Right atrium auricular region (tissue), 2 donors: ENCODE measurements at places on chromosomes 16 and 17. TPM values are rescaled to one million over a fixed set of nuclear protein-coding genes. Genes with fewer than 3 reads are reported as not detected.
A peak's percentile ranks its signal among the peaks of the same experiment; 100 is the strongest.

The GDPD1 gene
- 1.3 TPM for total RNA-seq

GRCh38 chr16:54098247-54098646, 188.3 kb downstream of the IRX3 start:
- no peak for DNase-seq

GRCh38 chr16:66175636-66176035, 190.9 kb upstream of the CDH5 start:
- DNase-seq: no peak

DNA sequence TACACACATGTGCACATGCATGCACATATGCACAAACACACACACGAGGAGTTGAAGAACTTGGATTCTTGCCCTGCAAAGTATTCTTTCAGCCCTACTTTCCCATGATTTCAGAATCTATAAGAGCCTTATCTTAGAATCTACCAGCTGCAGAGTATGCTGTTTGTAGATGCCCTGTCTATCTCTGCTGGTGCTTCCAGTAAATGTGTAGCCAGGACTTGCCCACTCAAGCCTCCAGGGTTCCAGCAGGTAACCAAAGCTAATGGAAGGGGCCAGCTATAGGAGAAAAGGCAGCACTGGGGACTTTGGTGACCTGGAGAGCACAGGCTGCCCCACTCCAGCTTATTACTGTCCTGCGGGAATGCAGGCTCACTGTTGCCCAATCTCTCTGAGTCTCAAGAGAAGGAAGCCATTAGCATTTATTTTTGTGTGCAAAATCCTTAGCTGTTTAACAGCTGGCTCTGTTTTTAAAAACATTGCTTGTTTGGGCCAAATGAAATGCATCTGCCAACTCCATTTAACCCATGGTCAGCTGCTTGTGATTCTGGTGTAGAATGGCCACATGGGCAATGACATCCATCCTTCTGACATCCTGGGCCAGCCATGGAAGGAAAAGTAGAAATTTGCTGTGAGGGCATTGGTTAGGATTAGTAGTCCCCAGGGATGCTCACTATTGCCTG, 28.6 kb upstream of the XYLT1 start:
- no peak for DNase-seq

DNA sequence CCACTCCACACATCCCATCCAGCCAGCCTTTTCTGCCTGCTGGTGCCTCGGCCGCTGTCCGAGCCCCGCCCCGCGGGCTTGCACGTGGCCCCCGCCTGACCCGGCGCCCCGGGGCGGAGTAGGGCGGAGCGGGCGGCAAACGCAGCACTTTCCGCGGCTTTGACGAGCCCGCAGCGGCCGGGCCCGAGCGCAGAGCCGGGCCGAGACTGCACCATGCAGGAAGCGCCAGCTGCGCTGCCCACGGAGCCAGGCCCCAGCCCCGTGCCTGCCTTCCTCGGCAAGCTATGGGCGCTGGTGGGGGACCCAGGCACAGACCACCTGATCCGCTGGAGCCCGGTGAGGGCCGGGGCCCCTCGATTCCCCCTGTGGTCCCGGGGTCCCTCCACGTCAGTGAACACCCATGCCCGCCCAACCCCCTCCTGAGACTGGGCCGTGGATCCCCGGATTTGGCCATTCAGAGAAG, at the start of gene HSF4:
HSF4 (plus strand) TSS at position 147 of the 463 bp plus-strand sequence; CDS start at position 214, 67 bp downstream.
- DNase-seq: no peak

GRCh38 chr16:50692999-50693781, at the start of gene NOD2:
NOD2 (plus strand) TSS chr16:50693606; CDS start chr16:50699496, 5,890 bp downstream.
- no peak for DNase-seq

- peak; percentile 99 for DNase-seq
Observed at GRCh38 chr17:44344939-44345453, at the start of gene GRN. GRN (plus strand) TSS chr17:44345302; CDS start chr17:44349165, 3,863 bp downstream.

The TUBB3 gene
- total RNA-seq: 2.2 TPM

The AKAP10 gene
- total RNA-seq: 16.5 TPM

GRCh38 chr17:22128171-22128570, 435.8 kb downstream of the KCNJ18 start:
- no peak for DNase-seq

- no peak for DNase-seq
Observed at GRCh38 chr16:86345516-86345915, 164.8 kb upstream of the FOXF1 start.

GRCh38 chr16:73804456-73804855, 492.2 kb upstream of the PSMD7 start:
- DNase-seq: no peak

DNA sequence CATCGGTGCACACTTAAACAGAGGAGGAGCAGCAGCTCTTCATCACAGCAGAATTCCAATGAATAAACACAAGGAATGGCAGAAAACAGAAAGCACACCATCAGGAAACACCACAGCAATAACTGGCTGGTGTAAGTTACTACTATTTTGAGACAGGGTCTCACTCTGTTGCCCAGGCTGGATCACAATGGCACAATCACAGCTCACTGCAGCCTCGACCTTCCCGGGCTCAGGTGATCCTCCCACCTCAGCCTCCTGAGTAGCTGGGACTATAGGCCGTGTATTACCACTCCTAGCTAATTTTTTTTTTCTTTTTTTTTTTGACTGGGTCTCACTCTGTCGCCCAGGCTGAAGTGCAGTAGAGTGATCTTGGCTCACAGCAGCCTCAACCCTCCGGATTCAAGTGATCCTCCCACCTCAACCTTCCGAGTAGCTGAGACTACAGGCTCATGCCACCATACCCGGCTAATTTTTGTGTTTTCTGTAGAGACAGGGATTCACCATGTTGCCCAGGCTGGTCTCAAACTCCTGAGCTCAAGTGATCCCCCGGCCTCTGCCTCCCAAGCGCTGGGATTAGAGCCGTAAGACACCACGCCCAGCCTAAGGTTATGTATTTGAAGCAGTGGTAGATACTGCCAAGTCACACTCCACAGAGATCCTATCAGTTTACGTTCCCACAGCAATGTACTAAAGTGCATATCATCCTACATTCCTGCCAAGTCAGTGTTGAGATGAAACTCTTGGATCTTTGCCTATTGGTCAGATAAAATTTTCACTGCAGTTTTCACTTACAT, 20.7 kb downstream of the TRAP1 start:
- no peak for DNase-seq

The BCL6B gene
- 9.2 TPM for total RNA-seq

The THUMPD1 gene
- total RNA-seq: 26.0 TPM

DNA sequence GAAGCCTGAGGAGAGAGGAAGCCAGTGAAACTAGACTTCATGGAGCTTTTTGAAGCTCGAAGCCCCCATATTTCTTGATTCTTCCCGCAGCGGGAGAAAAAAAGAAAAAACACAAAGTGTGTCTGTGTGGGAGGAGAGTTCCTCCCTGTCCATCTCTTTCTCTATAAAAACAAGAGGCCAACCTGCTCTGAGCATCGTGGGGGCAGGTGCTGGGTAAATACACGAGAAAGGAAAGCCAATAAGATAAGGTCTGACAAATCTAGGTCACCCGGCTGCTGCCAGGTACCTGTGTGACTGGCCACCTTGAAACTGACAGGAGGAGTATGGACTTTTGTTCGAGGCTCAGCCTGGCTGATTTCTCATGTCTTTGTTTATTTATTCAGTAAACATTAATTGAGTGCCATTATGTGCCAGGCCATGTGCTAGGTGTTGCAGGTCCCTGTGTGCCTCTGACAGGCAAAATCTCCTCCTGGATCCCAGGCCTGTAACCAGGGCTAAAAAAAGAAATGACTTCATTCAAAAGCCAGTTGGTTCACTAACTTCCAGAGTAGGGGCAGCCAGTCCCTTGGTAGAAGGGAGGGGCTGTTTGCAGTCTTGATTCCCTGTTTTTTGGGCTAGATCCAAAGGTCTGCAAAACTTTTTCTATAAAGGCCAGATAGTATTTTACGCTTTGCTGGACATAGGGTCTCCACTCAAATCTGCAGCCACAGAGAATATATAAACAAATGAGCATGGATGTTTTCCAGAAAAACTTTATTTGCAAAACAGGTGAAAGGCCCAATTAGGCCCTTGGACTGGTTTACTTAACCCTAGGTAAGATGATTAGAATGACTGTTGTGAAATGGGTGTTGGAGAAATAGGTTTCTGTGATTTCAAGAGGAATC, 35.6 kb downstream of the YPEL2 start:
- DNase-seq: no peak

GRCh38 chr17:69540356-69540755, 125.9 kb downstream of the MAP2K6 start:
- DNase-seq: no peak

DNA sequence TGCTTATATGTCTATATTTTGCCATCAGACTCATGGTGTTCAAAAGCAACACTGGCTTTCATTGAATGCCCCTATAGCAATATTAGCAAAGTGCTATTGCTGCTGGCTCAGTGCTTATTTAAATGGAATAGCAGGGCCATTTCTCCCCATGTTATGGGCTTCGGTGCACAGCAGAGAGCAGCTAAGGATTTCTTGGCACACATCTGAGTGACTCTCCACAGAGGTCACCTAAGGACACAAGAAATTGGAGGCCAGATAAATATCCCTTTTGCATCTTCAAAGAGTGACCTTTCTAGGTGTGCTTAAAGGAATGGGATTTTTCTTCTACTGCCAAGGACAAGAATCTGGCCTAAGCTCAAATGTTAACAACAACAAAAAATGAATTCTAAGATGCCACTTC, 751.8 kb downstream of the CDH11 start:
- no peak for DNase-seq

GRCh38 chr17:75517297-75517865, 1.1 kb downstream of the TSEN54 start:
- DNase-seq: no peak

DNA sequence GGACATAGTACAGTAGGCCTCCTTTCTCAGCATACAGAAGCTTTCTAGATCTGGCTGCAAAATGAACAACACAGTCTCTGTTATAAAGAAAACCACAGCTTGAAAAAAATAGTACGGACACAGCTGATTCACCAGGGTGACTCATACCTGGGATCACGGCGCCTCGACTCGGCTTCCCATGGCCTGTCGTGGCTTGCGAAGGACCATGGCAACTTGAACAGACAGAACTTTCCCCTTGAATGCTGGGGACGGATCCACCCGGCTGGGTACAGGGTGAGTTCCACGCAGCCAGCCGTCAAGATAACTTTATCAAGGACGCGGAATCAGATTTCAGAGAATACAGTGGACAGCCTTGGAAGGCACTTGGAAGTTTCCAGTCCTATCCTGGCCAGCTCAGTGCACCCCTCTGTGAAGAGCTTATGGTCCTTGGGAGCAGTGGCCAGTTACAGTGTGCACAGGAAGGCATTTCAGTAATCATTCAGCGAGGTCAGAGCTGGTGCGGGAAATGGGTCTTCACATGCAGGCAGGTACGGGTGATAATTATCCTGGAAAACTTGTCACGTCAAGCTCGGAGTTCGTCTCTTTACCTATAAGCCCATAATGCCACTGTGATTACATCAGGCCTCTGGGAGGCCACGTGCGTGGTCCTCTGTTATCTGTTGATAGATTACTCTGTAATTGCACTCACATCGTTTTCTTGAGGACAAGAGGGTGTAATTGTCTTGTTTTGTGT, 57.9 kb upstream of the MAF start:
- no peak for DNase-seq

The HCFC1R1 gene
- 22.5 TPM for total RNA-seq

GRCh38 chr16:24188751-24189318, 67.3 kb upstream of the CACNG3 start:
- DNase-seq: no peak

The ABCA8 gene
- total RNA-seq: 59.1 TPM

GRCh38 chr16:47161464-47161863, 17.7 kb upstream of the NETO2 start:
- no peak for DNase-seq

- DNase-seq: no peak
Observed at GRCh38 chr16:86363836-86364618, 146.3 kb upstream of the FOXF1 start.

DNA sequence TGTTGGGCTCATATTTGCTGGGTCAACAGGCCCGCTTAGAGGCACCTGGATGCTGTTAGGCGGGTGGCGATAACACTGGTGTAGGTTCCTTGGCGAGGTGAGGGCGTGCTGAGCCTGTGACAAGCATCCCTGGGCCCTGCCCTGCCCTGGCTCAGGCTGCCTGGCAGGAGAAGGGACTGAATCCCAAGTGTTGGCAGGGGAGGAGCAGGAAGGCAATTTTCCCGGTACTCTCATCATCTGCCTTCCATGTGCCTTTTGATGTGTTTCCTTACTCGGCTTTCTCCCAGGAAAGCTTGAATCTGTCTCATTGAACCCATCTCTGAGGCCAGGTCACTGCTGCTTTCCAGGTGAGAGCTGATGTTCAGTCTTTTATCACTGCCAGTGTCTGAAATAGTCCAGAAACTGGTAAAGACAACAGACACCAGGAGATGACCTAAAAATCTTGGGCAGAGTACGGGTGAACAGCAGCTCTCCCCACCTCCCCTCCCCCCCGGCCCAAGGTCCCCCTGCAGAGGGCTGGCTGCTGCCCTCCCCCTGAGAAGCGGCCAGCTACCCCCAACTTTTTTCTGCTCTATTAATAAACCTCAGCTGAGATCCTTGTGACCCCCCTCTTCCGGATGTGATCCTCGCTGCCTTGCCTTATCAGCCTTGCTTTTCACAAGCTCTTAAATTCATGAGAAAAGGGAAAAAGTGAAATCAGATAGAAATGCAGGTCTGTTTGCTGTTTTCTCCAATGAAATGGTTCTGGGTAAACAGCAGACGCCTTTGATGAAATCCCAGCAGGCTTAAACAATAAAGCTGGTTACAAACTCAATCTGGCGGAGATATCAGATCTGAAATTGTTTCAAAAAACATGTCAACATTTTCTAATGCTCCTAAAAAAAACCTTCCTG, 29.0 kb downstream of the RTN4RL1 start:
- no peak for DNase-seq

GRCh38 chr17:37312137-37312923, 63.5 kb upstream of the C17orf78 start:
- DNase-seq: no peak

The HID1 gene
- 10.6 TPM for total RNA-seq

DNA sequence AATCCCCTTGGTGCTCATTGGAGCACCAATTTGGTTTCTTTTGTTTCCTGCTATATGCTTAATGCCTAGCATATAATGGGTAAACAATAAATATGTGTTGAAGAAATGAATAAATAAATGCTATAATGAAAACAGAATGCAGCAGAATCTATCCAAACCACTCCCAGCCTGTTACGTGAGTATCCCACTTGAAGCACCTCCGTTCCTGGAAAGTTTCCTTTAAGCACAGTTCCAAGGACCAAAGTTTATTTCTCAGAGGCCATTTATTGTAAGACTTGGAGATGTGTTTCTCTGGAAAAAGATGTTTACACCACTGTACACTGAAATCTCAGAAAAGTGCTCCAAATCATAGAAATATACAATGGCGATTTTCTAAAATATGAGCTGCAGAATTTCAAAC, 187.0 kb downstream of the SOX9 start:
- DNase-seq: no peak

DNA sequence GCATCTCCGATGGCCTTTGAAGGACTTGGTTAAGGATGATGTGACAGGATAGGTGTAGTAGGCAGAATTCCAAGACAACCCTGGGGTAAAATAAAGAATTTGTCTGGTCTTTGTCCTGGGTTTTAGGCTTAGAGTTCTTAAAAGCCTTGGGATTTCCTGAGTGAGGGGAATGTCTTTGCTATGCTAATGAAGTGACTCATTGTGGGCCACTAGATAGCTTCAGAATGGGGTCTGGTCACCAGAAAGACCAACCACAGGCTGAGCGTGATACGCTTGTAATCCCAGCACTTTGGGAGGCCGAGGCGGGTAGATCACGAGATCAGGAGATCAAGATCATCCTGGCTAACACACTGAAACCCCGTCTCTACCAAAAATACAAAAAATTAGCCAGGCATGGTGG, 182.8 kb upstream of the TOX3 start:
- no peak for DNase-seq

The ZNF75A gene
- total RNA-seq: 15.5 TPM

GRCh38 chr16:27268376-27269299, at the start of gene NSMCE1:
NSMCE1 (minus strand) TSS chr16:27268772; CDS start chr16:27257570, 11,202 bp downstream.
- peak; percentile 99 for DNase-seq

- DNase-seq: no peak
Observed at GRCh38 chr17:41539979-41540701, 12.0 kb upstream of the KRT19 start.
